Fibroblast of the aortic adventitia (primary cell): ENCODE measurements at places on chromosomes 2 and 18. TPM values are rescaled to one million over a fixed set of nuclear protein-coding genes. Genes with fewer than 3 reads are reported as not detected.

The CCDC68 gene
- total RNA-seq: 0.16 and 7.4 TPM in 2 replicates

The CD302 gene
- 23.0 and 33.0 TPM in 2 replicates for total RNA-seq

The COL3A1 gene
- total RNA-seq: 1,653 and 14,045 TPM in 2 replicates

The FAM110C gene
- total RNA-seq: not detected in 2 replicates

The TTN gene
- 0.16 and 5.5 TPM in 2 replicates for total RNA-seq

The CFAP65 gene
- not detected in 2 replicates for total RNA-seq

The FECH gene
- 13.8 and 29.9 TPM in 2 replicates for total RNA-seq

The R3HDM1 gene
- 8.6 and 13.6 TPM in 2 replicates for total RNA-seq

The CCDC141 gene
- total RNA-seq: 1.8 and 2.7 TPM in 2 replicates

The ZNF514 gene
- total RNA-seq: 12.4 and 16.1 TPM in 2 replicates

The TRMT61B gene
- 14.5 and 15.2 TPM in 2 replicates for total RNA-seq

The RPIA gene
- total RNA-seq: 7.6 and 24.1 TPM in 2 replicates

The ACVR1C gene
- total RNA-seq: 0.63 and 1.2 TPM in 2 replicates

The BMP10 gene
- total RNA-seq: not detected in 2 replicates

The COL5A2 gene
- total RNA-seq: 133 and 671 TPM in 2 replicates

The PRKAG3 gene
- total RNA-seq: 0.18 and 0.41 TPM in 2 replicates

The RFTN2 gene
- 6.4 and 16.4 TPM in 2 replicates for total RNA-seq

The GAREM2 gene
- 0.57 and 2.4 TPM in 2 replicates for total RNA-seq

The GREB1 gene
- total RNA-seq: under 0.01 and 1.7 TPM in 2 replicates

The FRZB gene
- 0.08 and 0.18 TPM in 2 replicates for total RNA-seq

The SLC14A1 gene
- total RNA-seq: 5.6 and 254 TPM in 2 replicates

The SFT2D3 gene
- 3.5 and 7.0 TPM in 2 replicates for total RNA-seq

The USP37 gene
- total RNA-seq: 14.8 and 16.1 TPM in 2 replicates

The ANKRD29 gene
- 6.1 and 17.4 TPM in 2 replicates for total RNA-seq

The GALR1 gene
- total RNA-seq: under 0.01 TPM in 1 of 2 replicates, not detected in the other

The FOXI3 gene
- not detected in 2 replicates for total RNA-seq

The FEV gene
- total RNA-seq: not detected in 2 replicates

The EDAR gene
- total RNA-seq: not detected in 2 replicates

The INHA gene
- total RNA-seq: 0.18 and 2.0 TPM in 2 replicates

The SCN7A gene
- total RNA-seq: under 0.01 and 4.7 TPM in 2 replicates

The ANKRD62 gene
- not detected in 2 replicates for total RNA-seq

The CHST10 gene
- 10.2 and 11.0 TPM in 2 replicates for total RNA-seq

The SP9 gene
- not detected in 2 replicates for total RNA-seq

The DTNA gene
- 22.0 and 34.3 TPM in 2 replicates for total RNA-seq

The METAP1D gene
- total RNA-seq: 4.0 and 14.3 TPM in 2 replicates

The ST8SIA5 gene
- total RNA-seq: 0.90 TPM in 1 of 2 replicates, not detected in the other

The WDR54 gene
- 16.9 and 34.3 TPM in 2 replicates for total RNA-seq

The EVX2 gene
- total RNA-seq: not detected in 2 replicates

The SLC38A11 gene
- total RNA-seq: 0.45 TPM in 1 of 2 replicates, not detected in the other

The ITGA4 gene
- total RNA-seq: 8.9 and 27.6 TPM in 2 replicates

The NPC1 gene
- total RNA-seq: 27.6 and 51.3 TPM in 2 replicates

The CNDP1 gene
- total RNA-seq: not detected in 2 replicates

The GMPPA gene
- 16.6 and 66.3 TPM in 2 replicates for total RNA-seq

The ETAA1 gene
- 20.0 and 27.6 TPM in 2 replicates for total RNA-seq

The THSD7B gene
- 0.36 TPM in 1 of 2 replicates, not detected in the other for total RNA-seq

The HOXD8 gene
- total RNA-seq: 0.45 and 0.49 TPM in 2 replicates

The ABCG5 gene
- not detected in 2 replicates for total RNA-seq

The FBLN7 gene
- 3.2 and 7.8 TPM in 2 replicates for total RNA-seq

The SLC30A3 gene
- 0.09 and 0.25 TPM in 2 replicates for total RNA-seq
